ENCODE measurements at places on chromosomes 1 and 21.

DNA sequence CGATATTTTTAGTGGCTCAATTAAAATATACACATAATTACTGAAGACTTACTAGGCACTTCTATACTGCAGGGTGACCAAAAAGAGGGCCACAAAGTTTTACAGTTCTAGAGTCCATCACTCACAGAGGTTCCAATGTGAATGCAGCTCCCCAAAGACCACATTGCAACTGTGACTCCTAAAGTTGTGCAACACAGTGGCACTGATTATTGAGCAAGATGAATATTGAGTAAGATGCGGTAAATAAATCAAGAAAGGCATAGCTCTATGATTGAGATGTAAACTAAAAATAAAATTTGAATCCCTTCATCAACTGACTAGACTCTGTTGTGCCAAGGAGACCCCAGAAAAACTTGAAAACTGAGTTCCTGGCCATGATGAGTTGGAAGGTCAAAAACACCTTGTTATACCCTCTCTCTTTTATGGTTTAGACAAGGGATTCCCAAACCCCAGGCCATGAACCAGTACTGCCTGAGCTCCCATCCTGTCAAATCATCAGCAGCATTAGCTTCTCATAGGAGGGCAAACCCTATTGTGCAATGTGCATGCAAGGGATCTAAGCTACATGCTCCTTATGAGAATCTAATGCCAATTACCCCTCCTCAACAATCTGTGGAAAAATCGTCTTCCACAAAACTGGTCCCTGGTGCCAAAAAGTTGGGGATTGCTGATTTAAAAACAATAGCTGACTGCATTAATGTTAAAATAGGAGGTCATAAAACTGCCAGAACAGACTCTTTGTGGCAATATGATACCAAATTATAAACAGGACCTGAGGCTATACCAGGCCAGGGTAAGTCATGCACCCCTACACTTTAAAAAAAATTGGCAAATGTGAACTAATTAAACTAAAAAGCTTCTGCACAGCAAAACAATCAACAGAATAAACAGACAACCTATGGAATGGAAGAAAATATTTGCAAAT lies 94.3 kb downstream of the ADGRL4 start:
- DNase-seq, result no peak

GRCh38 chr1:28339551-28339950 lies 10.7 kb downstream of the MED18 start:
- no peak for DNase-seq

DNA sequence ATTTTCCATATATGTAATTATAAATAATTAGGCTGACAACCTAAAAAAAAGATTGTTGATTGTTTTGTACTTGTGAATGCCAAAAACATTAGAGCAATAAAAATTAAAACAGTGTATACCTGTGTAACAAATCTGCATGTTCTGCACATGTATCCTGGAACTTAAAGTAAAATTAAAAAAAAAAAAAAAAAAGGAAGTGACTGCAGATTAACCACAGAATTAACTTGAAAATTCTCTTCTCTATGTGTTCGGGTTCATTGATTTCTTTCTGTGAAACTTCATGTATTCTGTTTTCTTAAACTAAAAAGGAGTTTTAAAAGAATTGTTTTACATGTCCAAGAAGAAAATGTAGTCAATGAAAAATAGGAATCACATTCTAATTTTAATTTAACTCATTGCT lies 95.7 kb downstream of the FASLG start:
- no peak for DNase-seq

- DNase-seq, result no peak
Measured at GRCh38 chr1:11044086-11044848, 2.8 kb downstream of the MASP2 start.

DNA sequence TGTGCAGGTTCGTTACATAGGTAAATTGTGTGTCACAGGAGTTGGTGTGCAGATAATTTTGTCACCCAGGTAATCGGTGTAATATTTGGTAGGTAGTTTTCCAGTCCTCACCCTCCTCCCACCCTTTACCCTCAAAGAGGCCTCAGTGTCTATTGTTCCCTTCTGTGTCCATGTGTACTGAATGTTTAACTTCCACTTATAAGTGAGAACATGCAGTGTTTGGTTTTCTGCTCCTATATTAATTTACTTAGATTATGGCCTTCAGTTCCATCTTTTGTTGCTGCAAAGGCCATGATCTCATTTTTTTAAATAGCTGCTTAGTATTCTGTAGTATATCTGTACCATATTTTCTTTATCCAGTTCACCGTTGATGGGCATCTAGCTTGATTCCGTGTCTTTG lies 87.3 kb downstream of the RPS6KC1 start:
- DNase-seq, result no peak

Data from astrocyte of the spinal cord (primary cell).